ENCODE measurements at places on chromosomes 5 and 9. TPM values are rescaled to one million over a fixed set of nuclear protein-coding genes. Genes with fewer than 3 reads are reported as not detected.

Gene KCNV2
- total RNA-seq, result not detected

GRCh38 chr9:81499021-81499454 is 190.3 kb downstream of the TLE1 start:
- no peak for DNase-seq

Gene SUSD3
- total RNA-seq, result 1.3 TPM

GRCh38 chr9:98318834-98319478 is 63.5 kb upstream of the TBC1D2 start:
- no peak for DNase-seq

Gene FAT2
- 0.58 TPM for total RNA-seq

DNA sequence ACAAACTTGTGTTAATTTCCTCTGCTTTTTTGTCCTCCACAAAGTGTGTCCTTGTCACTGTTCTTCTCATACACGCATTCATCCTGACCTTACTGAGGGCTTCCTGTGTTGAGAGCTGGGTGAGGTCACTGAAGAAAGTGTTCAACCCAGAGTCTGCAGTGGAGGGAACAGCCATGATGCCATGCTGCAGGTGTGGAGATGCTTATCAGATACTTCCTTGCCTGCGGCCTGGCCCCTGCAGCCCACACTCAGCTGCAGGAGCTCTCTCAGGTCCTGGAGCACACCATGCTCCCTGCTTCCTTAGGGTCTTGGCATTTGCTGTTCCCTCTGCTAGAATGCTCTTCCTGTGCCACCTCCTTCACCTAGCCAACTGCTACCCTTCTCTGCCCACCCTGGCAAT is 108.1 kb upstream of the SPRY4 start:
- no peak for DNase-seq

DNA sequence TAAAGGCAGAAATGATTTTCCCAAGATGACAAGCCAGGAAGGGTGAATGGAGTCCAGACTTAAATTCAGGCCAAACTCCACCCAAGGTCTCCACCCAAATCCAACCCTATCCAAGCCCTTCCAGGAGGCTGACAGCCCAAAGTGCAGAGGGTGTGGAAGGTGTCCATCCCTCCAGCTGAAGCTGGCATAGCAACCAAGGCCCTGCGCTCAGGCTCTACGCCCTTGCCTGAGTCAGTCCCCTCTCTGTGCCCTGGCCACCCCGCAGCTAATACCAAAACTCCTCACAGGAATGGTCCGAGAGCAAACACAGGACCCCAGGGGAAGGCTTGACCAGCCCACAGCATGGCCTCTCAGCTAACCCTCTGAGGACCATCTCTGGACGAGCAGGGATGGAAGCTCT is 2.1 kb downstream of the SEPTIN8 start:
- DNase-seq, result no peak

DNA sequence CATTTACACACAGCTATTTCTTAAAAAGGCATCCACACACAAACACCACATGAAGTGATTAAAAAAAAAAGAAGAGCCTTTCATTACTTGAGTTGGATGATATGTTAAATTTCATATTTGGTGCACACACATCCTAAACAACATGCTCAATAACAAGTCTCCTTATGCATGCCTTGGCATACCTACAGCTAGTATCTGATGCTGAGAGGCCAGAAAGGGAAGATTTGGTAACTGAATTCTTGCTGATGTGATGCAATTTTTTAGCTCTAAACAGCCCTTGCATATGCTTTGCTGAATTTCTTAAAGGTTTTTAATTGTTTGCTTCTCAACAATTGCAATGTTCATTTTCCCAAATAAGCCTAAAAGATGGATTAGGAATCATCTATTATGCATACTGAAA is 338.8 kb downstream of the ARL15 start:
- DNase-seq, result no peak

- no peak for DNase-seq
Observed at GRCh38 chr5:26009742-26010141, 1028.6 kb downstream of the CDH9 start.

DNA sequence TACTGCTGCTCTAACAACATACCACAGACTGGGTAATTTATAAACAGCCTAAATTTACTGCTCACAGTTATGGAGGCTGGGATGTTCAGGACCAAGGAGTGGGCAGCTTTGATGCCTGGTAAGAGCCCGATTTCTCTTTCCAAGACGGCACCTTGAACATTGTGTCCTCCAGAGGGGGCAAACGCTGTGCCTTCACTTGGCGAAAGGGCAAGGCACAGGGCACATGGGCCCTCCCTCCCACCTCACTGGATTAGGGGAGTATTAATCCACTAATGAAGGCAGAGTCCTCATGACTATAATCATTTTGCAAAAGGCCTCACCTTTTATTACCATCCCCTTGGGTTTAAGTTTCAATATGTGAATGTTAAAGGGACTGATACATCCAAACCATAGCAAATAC is 397.7 kb downstream of the TMEM38B start:
- DNase-seq, result no peak

GRCh38 chr5:81789033-81789432 is 38.1 kb upstream of the SSBP2 start:
- DNase-seq, result peak; percentile 34

GRCh38 chr5:10537624-10538023 is 26.2 kb upstream of the ANKRD33B start:
- DNase-seq, result no peak

Gene SPATA31E1
- total RNA-seq, result not detected

Gene FOXD4L4
- not detected for total RNA-seq
